Peyer's patch (tissue), 4 donors: ENCODE measurements at places on chromosomes 12 and 14. TPM values are rescaled to one million over a fixed set of nuclear protein-coding genes. Genes with fewer than 3 reads are reported as not detected.

The NINJ2 gene
- total RNA-seq, result not detected

The CPM gene
- 42.3 TPM for total RNA-seq

The GSC gene
- total RNA-seq, result not detected

The SIX6 gene
- total RNA-seq, result not detected

The INHBE gene
- not detected for total RNA-seq

The HIF1A gene
- 160 TPM for total RNA-seq

The TAS2R19 gene
- 3.2 TPM for total RNA-seq

The FAM216A gene
- total RNA-seq, result 1.8 TPM

The SDS gene
- total RNA-seq, result not detected

The SLC4A8 gene
- total RNA-seq, result 49.5 TPM

The SERPINA12 gene
- not detected for total RNA-seq

The ZNF641 gene
- 16.9 TPM for total RNA-seq

The LRP1-AS gene
- total RNA-seq, result not detected

The CLEC14A gene
- total RNA-seq, result 4.0 TPM

The APOF gene
- not detected for total RNA-seq

The MAP1LC3B2 gene
- not detected for total RNA-seq

The ITGA5 gene
- 21.0 TPM for total RNA-seq

The CEBPE gene
- not detected for total RNA-seq

The PROX2 gene
- total RNA-seq, result not detected
